ENCODE measurements at places on chromosomes 12 and 14.

- DNase-seq, result no peak
These were observed 2.4 kb downstream of the DYNC1H1 start for GRCh38 chr14:101966742-101967141.

GRCh38 chr12:27541031-27541719 is 17.2 kb downstream of the PPFIBP1 start:
- DNase-seq, result no peak

- DNase-seq, result no peak
These were observed 68.3 kb downstream of the SEC23A start for GRCh38 chr14:39034481-39035296.

DNA sequence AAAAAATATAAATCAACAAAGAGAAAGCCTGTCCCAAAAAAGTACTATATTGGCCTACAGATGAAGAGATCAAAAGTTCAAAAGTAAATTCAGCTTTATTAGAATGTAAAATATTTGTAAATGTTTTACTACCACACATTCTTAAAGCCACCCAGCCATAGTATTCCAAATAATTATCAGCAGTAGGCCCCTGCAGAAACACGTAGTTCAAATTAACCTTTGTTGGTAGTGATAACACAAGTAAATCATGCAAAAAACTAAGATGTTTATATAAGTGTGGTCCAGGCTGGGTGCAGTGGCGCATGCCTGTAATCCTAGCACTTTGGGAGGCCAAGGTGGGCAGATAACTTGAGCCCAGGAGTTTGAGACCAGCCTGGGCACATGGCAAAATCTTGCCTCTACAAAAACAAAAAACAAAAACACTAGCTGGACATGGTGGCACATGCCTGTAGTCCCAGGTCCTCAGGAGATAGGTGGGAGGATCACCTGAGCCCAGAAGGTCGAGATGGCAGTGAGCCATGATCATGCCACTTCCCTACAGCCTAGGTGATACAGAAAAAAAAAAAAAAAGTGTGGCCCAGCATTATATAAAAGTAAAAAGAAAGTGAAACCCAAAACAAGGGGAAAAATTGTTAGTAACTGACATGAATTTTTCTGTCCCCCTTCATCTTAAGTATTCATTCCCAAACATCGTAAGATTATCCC is 17.9 kb downstream of the SPTLC2 start:
- no peak for DNase-seq

All from activated CD8-positive, alpha-beta memory T cell treated with anti-CD3 and anti-CD28 coated beads, Interleukin-2, amount 50 U/mL, for 4 hours (primary cell).